ENCODE measurements at places on chromosomes 5 and 9. TPM values are rescaled to one million over a fixed set of nuclear protein-coding genes. Genes with fewer than 3 reads are reported as not detected.

GRCh38 chr5:18566671-18567070 is 932.4 kb downstream of the TAF11L14 start:
- no peak for DNase-seq

- DNase-seq: no peak
Measured at GRCh38 chr5:5638211-5638610, 215.7 kb downstream of the ICE1 start.

GRCh38 chr9:76917299-76917698 is 11.4 kb upstream of the PRUNE2 start:
- no peak for DNase-seq

GRCh38 chr5:134048864-134049263 is 44.1 kb upstream of the VDAC1 start:
- DNase-seq: no peak

The CDO1 gene
- polyA plus RNA-seq: not detected

DNA sequence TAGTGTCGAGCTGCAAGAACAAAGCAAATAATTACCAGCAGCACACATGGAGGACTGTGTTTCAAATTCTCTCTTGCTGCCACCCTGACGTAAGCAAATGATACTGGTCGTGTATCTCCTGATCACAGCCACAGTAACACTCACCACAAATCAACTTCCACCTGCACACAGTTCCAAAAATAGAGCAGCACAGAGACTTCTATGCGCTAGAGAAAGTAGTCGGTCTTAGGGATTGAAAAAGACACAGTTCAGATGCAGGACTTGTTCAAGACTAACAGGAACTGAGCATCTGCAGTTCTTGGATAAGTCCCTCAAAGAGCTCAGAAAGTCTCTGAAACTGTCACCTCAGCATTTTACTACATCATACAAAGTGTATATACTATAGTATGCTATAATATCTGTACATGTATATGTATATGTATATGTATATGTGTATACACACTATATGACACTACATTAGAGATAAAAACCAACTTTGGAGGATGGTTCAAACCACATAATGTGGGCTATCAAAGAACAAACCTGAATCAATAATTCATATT is 279.0 kb downstream of the GLIS3 start:
- DNase-seq: no peak

GRCh38 chr5:8417316-8418048 is 548.5 kb downstream of the MTRR start:
- DNase-seq: no peak

DNA sequence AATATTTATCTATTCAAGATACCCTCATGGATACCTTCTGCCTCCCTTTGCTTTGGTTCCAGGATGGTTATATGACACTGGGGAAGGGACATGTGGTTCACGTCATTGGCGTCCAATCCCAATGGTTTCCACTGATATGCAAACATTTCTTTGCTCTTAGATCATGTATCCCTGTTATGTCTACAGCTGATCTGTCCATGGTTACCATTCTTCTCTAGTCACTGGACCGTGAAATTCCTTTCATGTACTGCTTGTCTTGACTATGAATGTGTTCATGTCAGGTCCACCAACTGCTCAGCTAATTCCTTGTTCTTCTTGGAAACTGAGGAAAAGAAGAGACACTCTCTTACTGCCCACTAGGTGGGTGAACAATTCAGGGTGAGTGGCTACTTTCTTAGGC is 391.1 kb upstream of the ZNF608 start:
- DNase-seq: no peak

- no peak for DNase-seq
Measured at GRCh38 chr5:132493821-132494220, 3.2 kb upstream of the IRF1 start.

DNA sequence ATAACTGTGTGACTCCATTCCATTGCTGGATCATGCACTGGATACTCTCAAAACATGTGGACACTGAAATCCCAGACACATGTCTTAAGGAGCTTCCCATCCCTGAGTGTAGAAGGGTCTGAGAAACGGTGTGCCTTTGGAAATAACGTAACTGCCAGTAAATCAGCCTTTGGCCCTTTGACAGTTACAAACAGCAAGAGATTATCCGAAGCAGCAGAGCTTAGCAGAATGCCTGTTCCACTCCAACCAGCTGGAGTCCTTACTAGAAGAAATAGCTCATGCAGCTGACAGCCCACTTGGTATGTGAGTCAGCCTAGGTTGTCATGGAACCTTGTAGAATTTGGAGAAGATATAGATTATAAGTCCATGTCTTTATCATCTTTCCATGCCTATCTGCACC is 7.0 kb downstream of the TMEM252 start:
- DNase-seq: no peak

The TLE4 gene
- 24.0 TPM for polyA plus RNA-seq

The POU5F2 gene
- polyA plus RNA-seq: 0.17 TPM

DNA sequence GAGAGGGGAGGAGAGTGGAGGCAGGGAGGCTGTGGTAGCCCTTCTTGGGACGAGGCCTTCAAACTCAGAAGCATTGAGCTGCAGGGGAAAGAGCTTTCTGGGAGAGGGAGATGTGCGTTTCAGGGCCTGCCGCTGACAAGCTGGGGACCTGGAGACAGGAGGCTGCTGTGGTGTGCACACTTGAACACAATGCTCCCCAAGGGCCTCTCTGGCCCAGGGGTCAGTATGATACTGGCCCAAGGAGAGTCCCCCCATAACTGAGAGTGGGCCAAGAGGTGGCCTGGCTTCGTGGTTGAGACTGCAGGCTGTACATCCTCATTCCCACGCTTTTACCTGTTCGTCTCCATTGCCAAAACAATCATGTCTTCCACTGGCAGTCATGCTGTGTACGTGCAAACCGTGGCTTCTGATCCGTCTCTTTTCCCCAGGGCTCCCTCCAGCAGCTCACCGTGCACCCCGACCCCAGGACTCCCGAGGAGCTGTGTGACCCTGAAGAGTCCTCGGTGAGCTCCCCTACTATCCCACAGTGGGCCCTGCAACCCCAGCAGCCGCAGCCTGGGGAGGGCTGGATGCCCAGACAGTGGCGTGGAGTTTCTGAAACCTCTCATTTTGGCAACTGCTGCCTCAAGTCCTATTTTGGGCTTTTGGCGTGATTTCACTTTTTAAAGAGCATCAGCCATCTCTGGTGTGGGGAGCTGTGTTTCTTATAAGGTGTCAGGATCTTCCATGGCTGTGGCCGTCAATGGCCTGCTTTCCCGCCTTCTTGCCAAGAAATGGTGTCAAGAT is 43.4 kb downstream of the COL15A1 start:
- no peak for DNase-seq

GRCh38 chr5:139638090-139638735 is 9.9 kb upstream of the CXXC5 start:
- DNase-seq: peak; percentile 73

The CATSPER3 gene
- polyA plus RNA-seq: 0.34 TPM

DNA sequence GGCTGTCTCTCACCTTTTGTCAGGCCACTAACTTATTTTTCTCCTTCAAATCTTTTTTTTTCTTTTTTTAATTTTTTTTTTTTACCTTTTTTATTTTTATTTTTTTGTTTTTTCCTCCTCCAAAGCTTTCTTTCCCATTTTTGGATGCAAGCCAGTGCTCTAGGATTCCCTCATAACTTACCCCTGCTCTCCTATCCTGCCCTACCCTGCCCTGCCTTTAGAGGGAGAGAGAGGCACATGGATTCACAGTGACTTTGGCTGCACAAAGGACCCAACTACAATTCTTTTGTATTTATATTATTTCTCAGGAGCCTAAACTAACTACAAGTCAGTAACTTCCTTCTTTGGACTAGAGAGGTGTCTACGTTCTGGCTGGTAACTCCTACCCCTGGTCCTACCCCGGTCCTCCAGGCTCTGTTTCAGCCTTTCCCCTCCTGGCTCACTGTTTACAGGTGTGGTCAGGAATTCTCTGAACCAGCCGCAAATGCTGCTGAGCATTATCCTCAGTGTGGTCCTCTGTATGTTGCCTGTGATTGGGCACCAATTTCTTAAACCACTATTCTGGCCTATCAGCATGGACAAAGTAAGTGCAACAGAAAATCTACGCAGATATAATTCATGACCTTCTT is 8.4 kb upstream of the RUSC2 start:
- no peak for DNase-seq

The ACTBL2 gene
- not detected for polyA plus RNA-seq

The NMRK1 gene
- 51.5 TPM for polyA plus RNA-seq

DNA sequence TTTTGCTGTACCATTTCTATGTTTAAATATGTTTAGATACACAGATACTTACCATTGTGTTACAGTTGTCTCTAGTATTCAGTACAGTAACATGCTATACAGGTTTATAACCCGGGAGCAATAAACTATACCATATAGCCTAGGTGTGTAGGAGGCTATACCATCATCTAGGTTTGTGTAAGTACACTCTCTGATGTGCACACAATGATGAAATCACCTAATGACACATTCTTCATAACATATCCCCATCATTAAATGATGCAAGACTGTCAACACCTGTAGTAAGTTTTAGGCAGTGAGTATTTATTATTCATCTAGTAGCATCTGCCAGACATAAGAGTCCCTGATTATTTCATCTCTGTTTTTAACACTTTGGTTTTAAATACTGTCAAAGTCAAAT is 7.3 kb upstream of the DHFR start:
- no peak for DNase-seq

- DNase-seq: no peak
Measured at GRCh38 chr5:78964889-78965288, 20.2 kb downstream of the ARSB start.

The KLF4 gene
- polyA plus RNA-seq: not detected

- DNase-seq: no peak
Measured at GRCh38 chr5:141003791-141004611, 37.7 kb downstream of the PCDHAC2 start.

The HNRNPAB gene
- polyA plus RNA-seq: 65.7 TPM

The PCDHB2 gene
- polyA plus RNA-seq: not detected

The PPP3R2 gene
- polyA plus RNA-seq: not detected

GRCh38 chr5:81835814-81836367 is 85.0 kb upstream of the SSBP2 start:
- no peak for DNase-seq

- DNase-seq: no peak
Measured at GRCh38 chr9:123964761-123965160, 34.8 kb upstream of the DENND1A start.

DNA sequence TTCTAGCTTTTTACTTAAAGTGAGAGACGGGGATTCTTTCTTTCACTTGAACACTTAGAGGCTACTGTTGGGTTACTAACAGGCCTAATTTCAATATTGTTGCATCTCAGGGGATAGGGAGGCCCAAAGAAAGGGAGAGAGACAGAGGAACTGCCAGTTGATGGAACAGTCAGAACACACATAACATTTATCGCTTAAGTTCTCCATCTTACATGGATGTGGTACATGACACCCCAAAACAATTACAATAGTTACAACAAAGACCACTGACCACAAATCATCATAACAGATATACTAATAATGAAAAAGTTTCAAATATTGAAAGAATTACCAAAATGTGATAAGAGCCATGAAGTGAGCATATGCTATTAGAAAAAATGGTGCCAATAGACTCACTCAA is 4.3 kb upstream of the RIC1 start:
- DNase-seq: no peak

The STK32A gene
- not detected for polyA plus RNA-seq

DNA sequence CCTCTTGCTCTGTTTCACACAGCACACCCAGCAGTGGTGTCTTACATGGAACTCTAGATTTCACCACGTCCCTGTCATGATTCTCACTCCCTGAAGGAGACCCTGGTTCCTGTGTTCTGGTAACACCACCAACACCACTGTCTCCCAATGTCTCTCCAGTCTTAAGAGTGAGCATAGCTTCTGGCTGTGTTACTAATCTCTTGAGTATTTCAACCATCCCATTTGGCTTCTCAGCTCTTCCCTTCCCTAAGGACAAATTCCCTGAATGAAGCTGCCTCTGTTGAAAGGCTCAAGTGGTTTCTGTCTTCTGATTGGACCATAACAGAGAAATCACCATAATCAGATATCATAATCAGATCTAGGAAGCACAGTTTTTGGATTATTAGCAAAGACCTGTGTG is 311.8 kb downstream of the DNAH5 start:
- no peak for DNase-seq

GRCh38 chr5:111931655-111932054 is 174.7 kb upstream of the NREP start:
- no peak for DNase-seq

DNA sequence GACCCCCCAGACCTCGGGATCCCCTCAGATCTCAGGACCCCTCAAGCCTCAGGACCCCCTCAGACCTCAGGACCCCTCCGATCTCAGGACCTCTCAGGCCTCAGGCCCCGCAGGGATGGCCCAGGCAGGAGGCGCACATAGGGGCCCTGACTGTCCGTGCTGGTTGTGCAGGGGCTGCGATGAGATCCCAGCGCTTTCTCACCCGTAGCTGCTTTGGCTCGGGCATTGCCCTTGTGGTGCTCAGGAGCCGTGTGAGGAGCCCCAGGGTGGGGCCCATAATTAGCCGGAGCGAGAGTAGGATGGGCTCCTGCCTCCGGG is 680 bp upstream of the LPCAT1 start:
- DNase-seq: no peak

GRCh38 chr5:88722546-88723073 is 160.4 kb downstream of the MEF2C start:
- DNase-seq: no peak

- no peak for DNase-seq
Measured at GRCh38 chr9:124180557-124180956, 77.2 kb upstream of the NEK6 start.

- DNase-seq: no peak
Measured at GRCh38 chr5:159319363-159319762, 10.9 kb downstream of the IL12B start.

DNA sequence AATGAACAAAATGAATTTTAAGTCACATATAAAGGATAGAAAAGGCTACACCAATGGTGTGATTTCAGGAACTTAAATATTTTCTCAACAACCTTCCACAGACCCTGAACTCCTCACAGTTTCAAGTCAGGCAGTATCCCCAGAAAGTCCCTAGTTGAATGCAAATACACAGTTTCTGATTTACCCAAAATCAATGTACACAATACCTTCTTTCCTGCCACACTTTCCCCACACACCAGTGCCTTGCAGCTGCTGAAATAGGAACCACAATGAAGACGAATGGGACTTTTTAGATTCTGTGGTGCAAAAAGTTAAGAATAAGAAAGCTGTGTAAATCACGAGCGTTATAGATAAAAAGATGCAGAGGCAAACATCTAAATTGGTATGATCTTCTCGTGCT is 552.4 kb upstream of the MEF2C start:
- DNase-seq: no peak

DNA sequence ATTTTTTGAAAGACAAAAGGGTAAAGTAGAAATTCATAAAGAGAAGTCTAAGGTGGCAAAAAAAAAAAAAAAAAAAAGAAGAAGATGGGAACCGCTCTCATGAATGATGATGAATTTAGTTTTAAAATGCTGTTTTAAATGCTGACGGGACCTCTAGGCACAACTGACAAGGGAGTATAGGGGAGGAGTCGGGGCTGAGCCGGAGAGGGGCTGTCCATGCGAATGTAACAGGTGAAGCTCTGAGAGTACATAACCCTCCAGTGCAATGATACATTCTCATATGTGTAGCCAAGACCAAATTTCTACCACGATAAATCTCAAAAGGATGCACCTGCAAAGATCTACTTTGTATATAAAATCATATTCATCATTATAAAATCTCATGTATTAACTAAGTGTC is 71.7 kb downstream of the GLIS3 start:
- no peak for DNase-seq

Measured in CD4-positive, CD25-positive, alpha-beta regulatory T cell (primary cell).